ENCODE measurements at places on chromosomes 5 and 9.

DNA sequence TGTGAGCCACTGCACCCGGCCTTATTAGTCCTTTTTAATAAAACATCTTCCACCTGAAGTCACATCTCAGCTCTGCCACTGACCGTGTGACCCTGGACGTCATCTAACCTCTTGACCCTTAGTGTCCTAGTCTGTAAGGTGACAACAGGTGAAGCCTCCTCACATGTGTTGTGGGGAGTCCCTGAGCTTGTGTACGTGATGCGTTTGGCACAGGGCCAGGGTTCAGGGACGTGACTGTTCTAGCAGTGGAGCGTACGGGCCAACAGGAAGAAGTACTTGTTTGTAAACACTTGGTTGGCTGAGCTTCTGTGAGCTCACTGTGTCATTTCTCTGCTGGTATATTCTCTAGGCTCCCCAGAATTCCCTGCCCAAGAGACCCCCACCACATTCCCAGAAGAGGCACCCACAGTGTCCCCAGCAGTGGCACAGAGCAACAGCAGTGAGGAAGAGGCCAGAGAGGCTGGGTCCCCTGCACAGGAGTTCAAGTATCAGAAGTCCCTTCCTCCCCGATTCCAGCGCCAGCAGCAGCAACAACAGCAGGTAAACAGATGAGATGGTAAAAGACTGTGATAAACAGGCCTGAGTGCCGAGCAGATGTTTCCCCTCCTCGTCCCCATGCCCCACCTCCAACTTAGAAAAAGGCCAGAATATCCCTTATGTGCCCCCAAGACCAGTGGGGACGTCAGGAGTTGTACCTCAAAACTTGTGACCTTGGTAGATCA is 35.3 kb upstream of the POMT1 start:
- DNase-seq, result no peak

DNA sequence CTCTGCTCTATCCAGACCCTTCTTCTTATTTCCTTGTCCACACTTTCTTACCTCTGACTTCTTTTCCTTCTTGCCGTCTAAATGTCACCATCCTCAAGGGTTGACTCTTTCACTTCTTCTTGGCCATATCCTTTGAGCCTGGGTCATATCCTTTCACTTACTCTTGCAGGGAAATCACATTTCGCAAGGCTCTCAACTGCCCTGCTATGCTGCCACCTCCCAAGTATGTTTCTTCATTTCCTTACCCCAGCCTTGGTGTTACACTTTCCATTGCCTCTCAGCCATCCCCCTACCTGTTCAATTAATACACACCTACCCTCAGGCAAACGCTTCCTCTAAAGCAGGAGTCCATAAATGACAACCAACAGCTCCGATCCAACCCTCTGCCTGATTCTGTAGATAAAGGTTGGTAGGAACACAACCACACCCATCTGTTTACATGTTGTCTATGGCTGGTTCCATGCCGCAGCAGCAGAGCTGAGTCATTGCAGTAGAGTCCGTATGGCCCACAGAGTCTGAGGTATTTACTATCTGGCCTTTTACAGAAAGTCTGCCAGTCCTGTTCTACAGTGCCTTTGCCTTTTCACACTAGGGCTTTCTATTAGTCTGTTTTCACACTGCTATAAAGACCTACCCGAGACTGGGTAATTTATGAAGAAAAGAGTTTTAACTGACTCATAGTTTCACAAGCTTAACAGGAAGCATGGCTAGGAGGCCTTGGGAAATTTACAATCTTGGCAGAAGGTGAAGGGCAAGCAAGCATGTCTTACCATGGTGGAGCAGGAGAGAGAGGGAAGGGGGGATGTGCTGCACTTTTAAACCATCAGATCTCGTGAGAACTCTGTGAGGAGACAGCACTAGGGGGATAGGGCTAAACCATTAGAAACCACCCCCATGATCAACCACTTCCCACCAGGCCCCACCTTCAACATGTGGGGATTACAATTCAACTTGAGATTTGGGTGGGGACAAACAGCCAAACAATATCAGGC is 97.9 kb downstream of the SV2C start:
- no peak for DNase-seq

DNA sequence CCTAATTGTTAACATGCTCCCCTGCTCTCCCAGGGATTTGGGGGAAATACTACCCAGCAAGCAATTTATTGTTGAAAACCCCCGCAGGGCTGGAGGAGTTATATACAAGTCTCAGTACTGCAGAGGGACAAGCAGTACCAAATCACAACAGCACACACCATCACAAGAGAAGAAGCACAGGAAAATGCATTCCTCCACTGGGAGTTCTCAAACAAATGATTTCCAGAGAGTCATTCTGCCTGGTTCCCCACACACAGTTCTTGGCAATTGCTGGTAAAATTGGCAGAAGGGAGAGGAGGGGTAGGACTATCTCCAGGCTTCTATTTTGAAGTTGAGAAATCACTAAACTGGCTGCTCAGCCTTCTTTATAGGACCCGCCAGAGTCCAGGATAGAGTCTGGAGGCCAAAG is 16.8 kb downstream of the SIL1 start:
- no peak for DNase-seq

DNA sequence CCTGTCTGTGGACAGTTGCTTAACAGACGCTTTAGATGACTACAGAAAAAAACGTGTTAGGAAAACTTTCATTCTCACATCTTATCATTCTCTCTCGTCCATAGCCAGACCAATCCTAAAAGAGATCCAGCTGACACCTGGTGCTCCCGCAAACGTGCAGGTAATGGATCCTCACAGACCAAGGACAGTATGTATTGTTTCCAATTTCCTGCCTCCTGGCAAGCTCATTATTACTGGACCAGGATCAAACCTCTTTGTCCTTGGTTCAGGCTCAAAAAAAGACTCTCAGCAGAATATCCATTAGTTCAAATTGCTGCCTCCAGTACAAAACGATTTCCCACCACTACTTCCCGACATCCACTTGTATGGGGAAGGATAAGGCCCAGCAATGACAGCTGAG is 62.4 kb downstream of the SERINC5 start:
- DNase-seq, result no peak

- DNase-seq, result peak; percentile 7
Measured at GRCh38 chr5:170451747-170452365, 52.0 kb upstream of the KCNIP1 start.

DNA sequence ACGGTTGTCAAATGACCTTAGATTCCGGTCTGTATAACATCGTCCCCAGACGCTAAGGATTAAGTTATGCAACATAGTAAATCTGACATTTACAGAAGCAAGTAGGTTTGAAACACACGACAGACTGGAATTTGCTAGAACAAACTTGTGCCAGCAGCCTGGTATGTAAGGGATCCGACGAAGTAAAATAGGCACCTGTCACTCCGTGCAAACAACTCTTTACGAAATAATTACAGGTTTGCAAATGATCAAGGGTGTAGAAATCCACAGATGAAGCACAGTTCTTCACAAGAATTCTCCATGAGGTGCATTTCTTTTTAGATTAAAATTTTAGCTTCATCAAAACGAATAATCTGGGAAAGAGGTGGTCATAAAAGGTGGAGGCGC is 508 bp downstream of the MOCS2 start:
- DNase-seq, result no peak

- no peak for DNase-seq
Measured at GRCh38 chr5:150428106-150428876, 15.6 kb upstream of the CD74 start.

- DNase-seq, result no peak
Measured at GRCh38 chr9:130325921-130326320, 60.4 kb downstream of the HMCN2 start.

GRCh38 chr5:56529666-56530430 is 285.5 kb upstream of the MAP3K1 start:
- no peak for DNase-seq

GRCh38 chr5:108743846-108744245 is 3.9 kb upstream of the FER start:
- no peak for DNase-seq

DNA sequence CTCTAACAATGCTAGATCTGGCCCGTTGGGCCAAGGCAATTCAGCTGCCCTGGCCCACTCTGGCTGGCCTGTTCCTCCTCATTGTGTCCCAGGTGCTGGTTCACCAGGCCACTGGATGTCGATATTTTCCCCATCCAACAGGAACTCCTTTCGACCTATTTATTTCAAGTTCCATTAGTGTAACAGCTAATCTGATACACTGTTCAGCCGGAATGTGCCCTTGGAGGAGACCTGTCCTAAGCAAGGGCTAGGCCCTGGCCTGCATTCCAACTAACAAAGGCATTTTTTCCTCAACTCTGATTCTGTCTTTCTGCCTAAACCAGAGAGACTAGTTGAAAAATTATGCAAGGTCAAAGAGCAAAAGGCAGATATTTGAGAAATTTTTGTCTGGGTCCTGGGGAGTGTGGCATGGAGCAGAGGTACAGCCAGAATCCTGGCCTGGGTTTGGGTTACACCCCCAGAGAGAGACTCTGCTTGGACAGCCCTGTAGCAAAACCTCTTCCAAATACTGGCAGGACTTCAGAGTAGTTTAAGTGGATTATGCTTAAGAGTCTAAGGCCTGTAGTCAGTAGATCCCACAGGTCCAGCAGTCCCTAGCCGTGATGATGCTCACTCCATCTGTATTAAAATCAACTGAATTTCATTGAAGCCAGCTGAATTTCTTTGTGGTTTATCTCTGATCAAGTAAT is 36.1 kb downstream of the MARCHF11 start:
- DNase-seq, result no peak
